ENCODE measurements at places on chromosomes 3 and 15.

- no peak for DNase-seq
These were observed 31.3 kb downstream of the ASB7 start for GRCh38 chr15:100633763-100634075.

DNA sequence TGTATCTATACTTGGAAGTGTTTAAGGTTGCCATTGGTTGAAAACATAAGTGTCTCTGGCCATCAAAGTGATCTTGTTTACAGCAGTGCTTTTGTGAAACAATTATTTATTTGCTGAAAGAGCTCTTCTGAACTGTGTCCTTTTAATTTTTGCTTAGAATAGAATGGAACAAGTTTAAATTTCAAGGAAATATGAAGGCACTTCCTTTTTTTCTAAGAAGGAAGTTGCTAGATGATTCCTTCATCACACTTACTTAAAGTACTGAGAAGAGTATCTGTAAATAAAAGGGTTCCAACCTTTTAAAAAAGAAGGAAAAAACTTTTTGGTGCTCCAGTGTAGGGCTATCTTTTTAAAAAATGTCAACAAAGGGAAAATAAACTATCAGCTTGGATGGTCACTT lies 19.7 kb downstream of the B3GNT5 start:
- no peak for DNase-seq

DNA sequence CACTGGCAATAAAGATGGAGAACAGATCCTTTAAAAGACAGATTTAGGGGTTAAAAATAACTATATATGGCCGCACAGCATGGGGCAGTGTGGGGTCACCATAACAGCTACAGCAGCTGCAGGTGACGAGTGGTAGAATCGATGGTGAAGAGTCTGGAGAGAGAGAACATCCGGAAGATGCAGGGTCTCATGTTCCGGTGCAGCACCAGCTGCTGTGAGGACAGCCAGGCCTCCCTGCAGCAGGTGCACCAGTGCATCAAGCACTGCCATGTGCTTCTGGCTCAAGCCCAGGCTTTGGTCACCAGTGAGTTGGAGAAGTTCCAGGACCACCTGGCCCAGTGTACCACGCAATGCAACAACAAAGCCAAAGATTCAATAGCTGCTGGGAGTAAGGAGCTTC lies 93.7 kb upstream of the IMPG2 start:
- DNase-seq, result no peak

- DNase-seq, result no peak
These were observed 80.7 kb upstream of the ALDH1L1 start for GRCh38 chr3:126261037-126261436.

- DNase-seq, result no peak
These were observed 17.7 kb downstream of the PPM1L start for GRCh38 chr3:160773722-160774121.

DNA sequence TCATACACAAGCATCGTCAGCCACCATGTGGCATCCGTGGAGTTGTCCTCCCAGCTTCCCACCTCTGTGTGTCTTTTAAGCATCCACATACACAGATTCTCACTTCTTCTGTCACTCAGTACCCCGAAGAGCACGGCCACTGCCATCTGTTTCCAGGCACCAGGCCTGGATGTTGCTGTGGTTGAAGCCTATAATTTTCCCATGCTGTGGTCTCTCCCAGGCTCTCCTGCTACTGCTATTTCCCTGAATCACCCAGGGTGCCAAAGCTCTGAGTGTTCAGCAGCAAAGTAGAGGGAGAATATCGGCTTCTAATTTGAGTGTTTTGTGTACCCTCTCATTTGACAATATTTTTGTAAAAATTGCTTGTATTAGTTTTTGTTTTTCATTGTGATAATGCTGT lies 265.7 kb downstream of the DIPK2A start:
- DNase-seq, result no peak

DNA sequence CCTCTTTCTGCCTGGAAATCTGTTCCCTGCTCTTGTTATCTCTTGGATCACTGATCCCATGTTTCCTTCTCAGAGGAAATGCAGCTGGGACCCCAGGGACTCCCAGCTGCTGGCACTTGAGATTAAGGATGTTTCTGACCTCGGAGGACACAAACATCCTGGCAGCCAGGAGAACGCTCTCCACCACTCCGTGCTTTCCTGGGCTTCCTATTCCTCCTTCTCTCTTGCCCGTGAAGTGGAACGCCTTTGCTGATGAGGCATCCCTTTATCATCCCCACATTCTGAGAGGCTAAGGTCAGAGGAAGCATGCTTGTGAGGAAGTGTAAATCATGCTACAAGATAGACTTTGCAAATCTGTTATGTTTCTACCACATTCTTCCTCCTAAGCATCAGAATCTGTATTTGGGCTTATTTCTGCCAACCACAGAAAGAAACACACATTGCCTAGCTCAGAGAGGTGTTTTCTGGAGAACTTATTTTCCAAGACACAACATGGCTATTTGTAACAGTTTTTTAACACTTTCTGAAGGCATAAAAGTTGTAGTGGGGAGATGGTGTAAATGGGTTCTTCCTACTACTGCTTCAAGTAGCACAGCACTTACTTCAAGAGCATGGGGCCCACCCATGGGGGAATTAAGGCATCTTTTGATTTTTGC lies 25.6 kb upstream of the LDHAL6B start:
- DNase-seq, result no peak

DNA sequence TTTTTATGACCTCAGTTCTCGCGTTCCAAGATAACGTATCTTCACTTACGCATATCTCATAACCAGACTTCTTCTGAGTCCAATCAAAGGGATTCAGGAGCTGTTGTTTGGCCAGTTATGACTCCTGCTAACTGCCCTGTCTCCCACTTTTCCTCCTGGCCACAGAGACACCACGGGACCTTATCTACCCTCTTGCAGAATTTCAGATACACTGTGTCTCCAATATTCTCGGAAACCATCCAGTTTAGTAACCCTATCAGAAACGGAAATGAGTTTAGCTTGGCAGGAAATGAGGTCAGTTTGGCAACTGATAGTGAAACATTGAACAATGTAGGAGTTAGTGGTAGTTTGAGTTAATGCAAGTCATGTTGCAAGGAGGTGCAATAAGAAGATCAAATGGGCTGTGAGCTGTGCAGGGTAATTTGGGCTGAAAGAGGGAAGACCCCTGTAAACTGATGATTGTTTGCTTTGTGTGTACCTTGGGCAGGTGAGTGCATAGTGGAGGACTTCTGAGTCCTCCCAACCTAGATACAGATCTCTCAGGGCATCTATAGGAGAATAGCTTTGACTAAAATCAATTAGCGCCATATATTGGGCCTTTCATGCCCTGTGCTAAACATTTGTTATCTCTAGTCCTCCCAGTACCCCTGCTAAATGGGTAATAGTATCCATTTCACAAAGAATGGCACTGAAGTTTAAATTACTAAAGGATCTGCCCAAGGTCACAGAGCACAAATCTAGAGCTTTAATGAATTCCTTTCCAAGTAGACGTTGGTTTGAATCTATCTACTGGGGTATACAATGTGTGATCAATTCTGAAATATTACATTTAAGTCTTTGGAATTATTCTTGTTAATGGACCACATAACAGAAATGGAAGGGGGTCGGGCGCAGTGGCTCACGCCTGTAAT lies 41.3 kb upstream of the PIK3CB start:
- DNase-seq, result no peak

DNA sequence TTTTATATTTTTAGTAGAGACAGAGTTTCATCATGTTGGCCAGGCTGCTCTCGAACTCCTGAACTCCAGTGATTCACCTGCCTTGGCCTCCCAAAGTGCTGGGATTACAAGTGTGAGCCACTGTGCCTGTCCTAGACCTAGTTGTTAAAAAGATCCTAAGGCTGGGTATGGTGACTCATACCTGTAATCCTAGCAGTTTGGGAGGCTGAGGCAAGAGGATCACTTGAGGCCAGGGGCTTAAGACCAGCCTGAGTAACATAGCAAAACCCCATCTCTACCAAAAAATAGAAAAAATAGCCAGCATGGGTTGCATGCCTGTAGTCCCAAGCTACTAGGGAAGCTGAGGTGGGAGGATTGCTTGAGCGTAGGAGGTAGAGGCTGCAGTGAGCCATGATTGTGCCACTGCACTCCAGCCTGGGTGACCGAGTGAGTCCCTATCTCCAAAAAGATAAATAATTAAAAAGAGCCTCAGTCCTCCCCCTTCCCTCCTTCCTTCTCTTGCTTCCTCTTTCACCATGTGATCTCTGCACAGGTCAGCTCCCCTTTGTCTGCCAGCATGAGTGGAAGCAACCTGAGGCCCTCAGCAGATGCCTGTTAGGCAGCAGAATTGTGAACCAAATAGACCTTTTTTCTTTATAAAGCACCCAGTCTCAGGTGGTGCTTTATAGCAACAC lies 9.8 kb upstream of the FNDC3B start:
- DNase-seq, result no peak

GRCh38 chr15:40338921-40339620 lies 1.7 kb downstream of the CCDC9B start:
- DNase-seq, result no peak

GRCh38 chr15:61655881-61656280 lies 404.4 kb downstream of the VPS13C start:
- no peak for DNase-seq

- no peak for DNase-seq
These were observed 10.8 kb downstream of the RASL12 start for GRCh38 chr15:65056868-65057548.

GRCh38 chr3:113441051-113441770 lies at the start of gene CFAP44:
CFAP44 (minus strand) TSS chr3:113441493; CDS start chr3:113433664, 7,829 bp downstream.
- DNase-seq, result peak; percentile 71

GRCh38 chr3:190265796-190266195 lies 56.5 kb downstream of the CLDN1 start:
- no peak for DNase-seq

DNA sequence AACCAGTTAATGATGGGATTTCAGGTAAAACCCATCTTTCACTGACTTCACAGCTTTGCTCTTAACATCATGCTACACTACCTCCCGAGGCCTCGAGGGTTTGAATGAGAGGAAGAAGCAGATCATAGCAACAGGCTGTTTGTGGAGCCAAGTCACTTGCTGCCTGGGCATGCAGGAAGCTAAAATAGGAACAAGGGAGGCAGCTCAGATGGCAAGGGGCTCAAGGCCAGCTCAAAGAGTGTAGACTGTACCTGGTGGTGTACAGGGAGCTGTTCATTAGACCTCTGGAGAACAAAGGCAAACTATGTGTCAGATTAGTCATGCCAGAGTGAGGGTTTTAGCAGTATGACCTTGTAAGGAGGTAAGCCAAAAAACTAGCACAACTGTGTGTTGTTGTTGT lies 28.8 kb downstream of the ARRDC4 start:
- no peak for DNase-seq

DNA sequence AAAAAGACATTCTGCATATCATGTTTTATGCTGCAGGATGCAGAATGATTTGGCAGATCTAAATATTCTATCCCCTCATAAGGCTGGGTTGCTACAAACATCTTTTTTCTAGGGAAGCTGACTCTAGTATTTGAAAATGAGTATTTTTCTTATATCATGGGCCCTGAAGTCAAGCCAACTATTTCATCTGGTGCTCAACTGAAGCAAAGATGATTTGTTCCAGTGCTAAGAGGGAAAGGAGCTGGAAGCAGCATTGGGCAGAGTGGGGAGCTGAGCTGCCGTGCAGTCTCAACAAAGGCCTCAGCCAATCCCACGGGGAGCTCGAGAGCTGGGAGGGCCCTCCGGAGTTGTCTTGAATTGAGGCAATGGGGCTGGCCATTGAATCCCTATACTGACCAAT lies 155.3 kb upstream of the SLCO3A1 start:
- no peak for DNase-seq

DNA sequence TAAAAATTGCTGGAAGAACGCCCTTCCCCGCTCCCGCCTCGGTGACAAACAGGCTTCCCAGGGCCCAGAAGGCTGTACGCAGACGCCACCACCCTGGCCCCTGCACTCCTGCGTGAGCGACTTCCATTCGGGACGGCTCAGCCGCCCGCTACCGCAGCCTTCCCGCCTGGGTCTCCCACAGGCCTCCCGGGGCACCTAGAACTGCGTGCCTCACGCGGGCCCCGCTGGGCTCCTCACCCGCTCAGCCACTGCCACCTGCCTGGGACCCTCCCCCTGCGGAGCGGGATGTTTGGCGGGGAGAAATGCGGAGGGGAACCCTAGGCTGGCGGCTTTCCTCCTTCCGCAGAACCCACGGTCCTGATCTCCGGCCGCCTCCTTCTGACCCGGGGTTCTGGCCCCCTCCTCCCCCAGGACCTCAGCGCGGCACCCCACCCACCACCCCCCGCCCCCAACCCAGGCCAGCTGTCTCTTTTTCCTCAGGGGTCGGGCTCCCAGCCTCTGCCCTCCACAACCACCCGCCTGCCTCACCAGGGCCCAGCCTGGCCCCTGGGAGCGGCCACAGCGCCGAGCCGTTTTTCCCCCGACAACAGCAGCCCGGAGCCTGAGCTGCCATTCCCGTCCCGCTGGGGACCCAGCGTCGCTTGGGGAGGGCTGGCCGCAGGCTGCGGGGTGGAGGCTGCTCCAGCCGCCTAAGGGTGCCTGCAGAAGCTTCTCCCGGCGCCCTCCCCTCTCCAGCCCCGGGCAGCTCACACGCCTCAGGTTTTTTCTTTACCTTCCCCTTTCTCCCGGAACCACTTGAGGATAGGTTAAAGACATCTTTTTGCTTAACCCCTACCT lies 27.6 kb upstream of the RAB7A start:
- peak; percentile 64 for DNase-seq

All from activated CD8-positive, alpha-beta memory T cell treated with anti-CD3 and anti-CD28 coated beads, Interleukin-2, amount 50 U/mL, for 48 hours (primary cell).